ENCODE measurements at places on chromosomes 16 and 17.
A peak's percentile ranks its signal among the peaks of the same experiment; 100 is the strongest.

- no peak for DNase-seq
These were observed 21.8 kb downstream of the ITGB3 start for GRCh38 chr17:47275245-47275984.

- no peak for DNase-seq
These were observed 73.9 kb downstream of the CDH13 start for GRCh38 chr16:82700541-82701235.

- no peak for DNase-seq
These were observed 17.8 kb downstream of the STX8 start for GRCh38 chr17:9557857-9558256.

GRCh38 chr16:75445298-75445697, 12.0 kb upstream of the CFDP1 start:
- no peak for DNase-seq

DNA sequence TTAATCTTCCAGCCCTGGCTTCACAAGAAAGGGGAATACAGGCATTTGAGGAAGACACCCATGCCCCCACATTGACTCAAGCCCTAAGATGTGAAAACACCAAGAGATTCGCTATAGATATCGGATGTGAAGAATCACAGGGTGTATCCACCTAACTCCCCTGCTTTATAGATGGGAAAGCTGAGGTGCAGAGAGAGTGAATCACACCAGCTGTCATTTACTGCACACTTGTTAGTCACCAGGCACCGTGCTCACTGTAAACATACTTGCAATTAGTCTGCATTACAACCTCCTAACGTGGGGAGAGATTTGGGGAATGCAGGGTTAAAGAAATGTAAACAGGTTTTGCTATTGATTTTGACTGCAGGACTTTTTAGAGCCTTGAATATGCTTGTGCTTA, 325.5 kb downstream of the C16orf95 start:
- DNase-seq, result no peak

DNA sequence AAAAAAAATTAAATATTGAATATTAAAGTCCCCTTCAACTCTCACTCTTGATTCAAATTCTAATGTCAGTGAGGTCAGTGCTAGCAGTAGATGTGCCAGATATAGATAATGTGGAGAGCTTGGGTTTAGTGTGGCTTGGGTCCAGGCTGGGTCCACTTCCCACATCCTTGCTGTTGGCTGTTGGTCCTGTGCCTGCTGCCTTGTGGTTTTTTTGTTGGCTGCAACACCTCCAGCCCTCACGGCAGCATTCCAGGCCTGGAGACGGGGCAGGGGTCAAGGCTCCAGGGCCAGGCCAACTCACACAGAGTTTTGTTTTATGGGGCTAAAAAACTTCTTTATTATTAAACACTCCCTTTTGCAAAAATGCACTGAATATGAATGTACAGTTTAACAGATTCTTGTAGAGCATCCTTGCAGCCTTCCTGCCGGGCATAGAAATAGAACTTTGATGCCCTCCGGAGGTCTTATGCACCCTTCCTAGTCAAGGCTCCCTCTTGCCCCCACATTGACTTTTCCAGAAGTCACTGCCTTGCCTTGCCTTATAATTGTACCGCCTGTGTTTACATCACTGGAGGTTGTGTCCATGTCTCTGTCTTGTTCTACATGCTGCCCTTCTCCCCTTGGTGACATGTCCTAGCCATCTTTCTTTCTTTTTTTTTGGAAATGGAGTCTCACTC, 25.5 kb upstream of the MYO15B start:
- no peak for DNase-seq

- DNase-seq, result no peak
These were observed 13.4 kb upstream of the CRISPLD2 start for GRCh38 chr16:84806256-84806889.

GRCh38 chr16:2853531-2854073, 4.4 kb downstream of the PRSS22 start:
- no peak for DNase-seq

DNA sequence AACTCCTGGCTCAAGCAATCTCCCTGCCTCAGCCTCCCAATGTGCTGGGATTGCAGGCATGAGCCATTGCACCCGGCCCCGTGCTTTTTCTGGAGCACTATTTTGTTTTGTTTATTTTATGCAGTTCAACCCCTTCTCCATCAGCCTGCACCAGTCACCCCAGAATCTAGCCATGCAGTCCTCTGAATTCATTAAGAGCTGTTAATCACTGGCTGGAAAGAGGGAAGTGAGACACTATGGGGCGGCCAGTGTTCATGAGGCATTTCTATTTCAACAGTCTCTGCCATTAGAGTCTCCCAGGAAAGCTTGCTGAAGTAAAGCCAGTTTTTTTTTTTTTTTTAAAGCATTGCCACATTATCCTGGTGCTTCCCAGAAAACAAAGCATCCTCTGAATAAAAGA, 1.7 kb downstream of the VWA3A start:
- no peak for DNase-seq

DNA sequence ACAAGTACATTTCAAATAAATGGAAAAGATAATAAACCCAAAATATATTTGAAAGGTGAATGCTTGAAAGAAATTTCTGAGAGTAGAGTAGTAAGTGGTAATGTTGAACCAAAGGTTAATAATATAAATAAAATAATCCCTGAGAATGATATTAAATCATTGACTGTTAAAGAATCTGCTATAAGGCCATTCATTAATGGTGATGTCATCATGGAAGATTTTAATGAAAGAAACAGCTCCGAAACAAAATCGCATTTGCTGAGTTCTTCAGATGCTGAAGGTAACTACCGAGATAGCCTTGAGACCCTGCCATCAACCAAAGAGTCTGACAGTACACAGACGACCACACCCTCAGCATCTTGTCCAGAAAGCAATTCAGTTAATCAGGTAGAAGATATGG, 84.2 kb downstream of the C17orf58 start:
- no peak for DNase-seq

- DNase-seq, result no peak
These were observed 9.5 kb downstream of the TXNL4B start for GRCh38 chr16:72083778-72084404.

- DNase-seq, result no peak
These were observed 87.4 kb downstream of the RAP1GAP2 start for GRCh38 chr17:2883544-2884213.

DNA sequence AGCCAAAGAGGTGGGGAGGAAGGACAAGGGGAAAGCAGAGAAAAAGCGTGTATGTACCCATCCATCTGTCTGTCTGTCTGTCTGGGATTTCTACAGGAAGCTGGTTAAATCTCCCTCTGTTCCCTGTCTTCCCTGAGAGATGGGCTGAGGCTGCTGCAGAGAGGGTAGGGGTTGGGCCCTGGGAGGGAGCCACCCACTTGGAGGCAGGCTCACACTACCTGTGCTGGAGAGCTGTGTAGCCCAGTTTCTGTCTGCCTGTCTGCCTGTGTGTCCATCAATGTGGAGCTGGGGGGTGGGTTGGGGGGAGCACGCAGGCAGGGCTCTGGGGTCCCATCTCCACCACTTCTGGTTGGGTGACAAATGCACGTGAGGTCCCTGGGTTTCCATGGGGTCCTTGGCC, 18.6 kb upstream of the C17orf113 start:
- no peak for DNase-seq

DNA sequence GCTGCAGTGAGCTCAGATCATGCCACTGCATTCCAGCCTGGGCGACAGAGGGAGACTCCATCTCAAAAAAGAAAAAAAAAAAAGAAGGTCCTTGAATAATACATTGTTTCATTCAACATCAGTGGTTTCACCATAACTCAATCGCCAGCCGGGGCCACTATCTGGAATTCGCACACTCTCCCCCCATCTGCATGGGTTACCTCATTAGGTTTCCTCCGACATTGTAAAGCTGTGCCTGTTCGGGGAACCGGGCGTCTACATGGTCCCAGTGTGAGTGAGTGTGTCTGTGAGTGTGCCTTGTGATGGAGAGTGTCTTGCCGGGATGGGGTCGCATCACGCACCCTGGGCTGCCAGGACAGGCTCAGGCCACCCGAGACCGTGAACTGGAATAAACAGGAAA, 16.6 kb upstream of the RBBP6 start:
- no peak for DNase-seq

DNA sequence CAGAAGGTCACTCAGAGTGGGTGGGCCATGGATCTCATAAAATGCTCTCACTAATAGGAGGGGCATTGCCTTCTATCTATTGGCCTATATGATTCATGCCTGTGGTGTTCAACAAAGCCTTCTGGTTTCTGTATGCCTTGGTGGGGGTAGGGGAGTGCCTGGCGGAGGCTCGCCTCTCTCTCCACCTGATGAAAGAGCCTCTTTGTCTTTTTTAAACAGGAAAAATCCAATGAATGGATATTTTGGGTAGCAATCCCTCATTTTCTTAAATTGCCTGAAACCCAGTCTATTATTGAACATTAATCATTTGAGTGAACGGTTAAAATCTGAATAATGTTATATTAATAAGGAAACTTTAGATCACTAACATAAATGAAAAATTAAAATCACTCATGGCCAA, 90.6 kb downstream of the TOX3 start:
- DNase-seq, result no peak

GRCh38 chr17:57781386-57782061, 36.4 kb upstream of the CCDC182 start:
- no peak for DNase-seq

DNA sequence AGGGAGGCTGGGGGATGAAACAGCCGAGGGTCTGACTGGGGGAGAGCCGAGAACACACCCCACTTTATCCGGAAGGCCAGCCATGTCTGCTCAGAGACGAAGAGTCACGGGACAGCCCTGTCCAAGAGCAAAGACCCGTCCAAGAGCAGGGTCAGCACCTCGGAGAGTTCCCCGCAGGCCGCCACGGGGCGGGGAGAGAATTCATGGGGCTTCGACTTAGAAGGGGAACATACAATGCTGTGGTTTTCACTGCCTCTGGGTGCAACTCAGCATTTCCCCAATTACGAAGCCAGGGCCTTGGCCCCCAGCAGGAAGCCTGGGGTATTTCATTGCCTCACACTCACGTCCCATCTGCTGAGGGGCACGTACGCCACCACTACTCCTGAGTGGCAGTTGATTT, 59.3 kb downstream of the JPH3 start:
- DNase-seq, result no peak

DNA sequence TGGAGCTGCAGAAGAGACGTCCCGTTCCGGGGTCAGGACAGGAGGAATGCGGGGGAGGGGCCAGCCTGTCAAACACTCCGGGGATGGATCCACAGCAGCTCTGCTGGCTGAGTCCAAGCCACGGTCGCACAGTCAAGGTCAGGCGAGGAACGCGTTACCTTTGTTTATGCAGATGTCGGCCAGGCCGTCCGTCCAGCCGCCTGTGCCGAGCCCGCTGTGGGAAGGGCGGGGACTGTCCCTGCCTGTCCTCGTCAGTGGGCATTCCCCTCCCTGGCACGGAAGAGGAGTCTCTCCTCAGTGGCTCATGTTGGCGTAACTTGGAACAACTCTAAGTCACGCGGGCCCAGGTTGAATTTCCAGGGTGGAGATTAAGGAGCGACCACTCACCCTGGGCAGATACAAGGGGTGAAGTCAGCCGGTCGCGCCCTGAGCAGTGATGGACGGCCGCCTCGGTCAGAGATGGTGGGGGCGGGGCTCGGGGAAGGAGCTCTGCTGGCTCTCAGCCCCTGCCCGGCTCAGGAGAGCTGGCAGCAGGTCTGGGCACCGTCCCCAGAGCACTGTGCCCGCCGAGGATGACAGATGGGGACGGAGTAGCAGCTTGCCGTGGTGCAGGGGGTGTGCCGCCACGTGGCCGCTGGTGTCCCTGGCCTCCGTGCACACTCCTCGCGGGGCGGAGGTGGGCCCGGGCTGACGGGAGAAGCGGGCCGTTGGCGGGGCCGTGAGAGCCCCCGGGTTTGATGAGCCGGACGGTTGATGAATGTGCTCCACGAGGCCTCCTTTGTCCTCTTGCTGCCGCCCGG, 7.3 kb downstream of the CACNA1H start:
- DNase-seq, result peak; percentile 30

DNA sequence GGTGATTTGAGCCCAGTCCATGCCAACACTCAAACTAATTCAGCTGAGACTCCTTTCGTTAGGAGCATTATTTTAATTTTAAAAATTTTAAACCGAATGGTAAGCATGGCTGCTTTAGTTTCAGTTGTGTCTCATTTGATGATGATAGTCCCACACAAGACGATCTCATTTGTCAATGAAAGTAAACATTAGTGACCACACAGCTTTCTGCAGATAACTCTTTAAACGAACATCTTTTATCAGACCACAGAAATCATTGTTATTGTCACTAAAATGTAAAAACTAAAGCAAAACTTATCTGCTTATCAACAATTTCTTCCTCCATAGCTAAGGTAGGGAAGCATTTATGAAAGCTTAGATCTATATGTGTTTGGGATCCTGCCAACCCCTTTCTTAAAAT, 382.2 kb downstream of the ZFHX3 start:
- no peak for DNase-seq

GRCh38 chr16:84426804-84427203, 58.5 kb downstream of the ATP2C2 start:
- no peak for DNase-seq

- DNase-seq, result no peak
These were observed 68.5 kb upstream of the AMZ2 start for GRCh38 chr17:68179236-68179925.

GRCh38 chr17:56929362-56929969, 15.6 kb upstream of the TRIM25 start:
- no peak for DNase-seq

GRCh38 chr17:16878606-16879005, 93.3 kb downstream of the TNFRSF13B start:
- DNase-seq, result no peak

- DNase-seq, result no peak
These were observed 84.4 kb downstream of the OR1D5 start for GRCh38 chr17:2978991-2979390.
